ENCODE measurements at places on chromosomes 2 and 18.

GRCh38 chr18:76233876-76234675, 261.0 kb downstream of the ZNF516 start:
- DNase-seq, result no peak

GRCh38 chr2:221304916-221305315, 267.2 kb downstream of the EPHA4 start:
- DNase-seq, result no peak

DNA sequence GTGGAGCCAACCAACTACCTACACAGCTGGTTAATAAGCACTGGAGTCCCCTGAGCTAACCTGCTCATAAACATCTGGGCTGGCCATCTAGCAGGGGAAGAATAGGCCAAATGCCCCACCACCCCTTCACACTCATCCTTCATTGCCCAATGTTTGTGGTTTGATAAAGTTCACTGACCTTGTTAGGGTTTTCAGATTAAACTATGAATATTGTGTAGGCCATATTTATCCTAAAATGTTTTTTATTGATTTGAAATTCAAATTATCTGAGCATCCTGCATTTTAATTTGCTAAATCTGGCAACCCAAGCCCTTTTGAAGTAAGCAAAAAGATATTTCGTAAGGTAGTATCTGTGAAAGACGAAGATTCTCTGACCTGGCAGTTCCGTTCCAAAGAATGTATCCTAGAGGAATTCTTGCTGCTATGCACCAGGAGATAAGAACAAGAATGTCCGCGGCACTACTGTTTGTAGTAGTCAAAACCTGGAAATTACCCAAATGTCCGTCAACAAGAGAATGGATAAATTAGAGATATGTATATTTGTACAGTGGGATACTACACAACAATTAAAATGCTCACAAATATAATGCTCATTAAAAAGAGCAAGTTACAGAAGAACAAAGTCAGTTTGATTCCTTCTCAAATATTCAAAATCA, 5.8 kb upstream of the TLK1 start:
- no peak for DNase-seq

- DNase-seq, result no peak
Measured at GRCh38 chr2:156192468-156192867, 140.1 kb downstream of the NR4A2 start.

- DNase-seq, result no peak
Measured at GRCh38 chr2:213834331-213834730, 550.1 kb downstream of the SPAG16 start.

GRCh38 chr2:37244017-37244416, 12.6 kb downstream of the NDUFAF7 start:
- DNase-seq, result no peak

DNA sequence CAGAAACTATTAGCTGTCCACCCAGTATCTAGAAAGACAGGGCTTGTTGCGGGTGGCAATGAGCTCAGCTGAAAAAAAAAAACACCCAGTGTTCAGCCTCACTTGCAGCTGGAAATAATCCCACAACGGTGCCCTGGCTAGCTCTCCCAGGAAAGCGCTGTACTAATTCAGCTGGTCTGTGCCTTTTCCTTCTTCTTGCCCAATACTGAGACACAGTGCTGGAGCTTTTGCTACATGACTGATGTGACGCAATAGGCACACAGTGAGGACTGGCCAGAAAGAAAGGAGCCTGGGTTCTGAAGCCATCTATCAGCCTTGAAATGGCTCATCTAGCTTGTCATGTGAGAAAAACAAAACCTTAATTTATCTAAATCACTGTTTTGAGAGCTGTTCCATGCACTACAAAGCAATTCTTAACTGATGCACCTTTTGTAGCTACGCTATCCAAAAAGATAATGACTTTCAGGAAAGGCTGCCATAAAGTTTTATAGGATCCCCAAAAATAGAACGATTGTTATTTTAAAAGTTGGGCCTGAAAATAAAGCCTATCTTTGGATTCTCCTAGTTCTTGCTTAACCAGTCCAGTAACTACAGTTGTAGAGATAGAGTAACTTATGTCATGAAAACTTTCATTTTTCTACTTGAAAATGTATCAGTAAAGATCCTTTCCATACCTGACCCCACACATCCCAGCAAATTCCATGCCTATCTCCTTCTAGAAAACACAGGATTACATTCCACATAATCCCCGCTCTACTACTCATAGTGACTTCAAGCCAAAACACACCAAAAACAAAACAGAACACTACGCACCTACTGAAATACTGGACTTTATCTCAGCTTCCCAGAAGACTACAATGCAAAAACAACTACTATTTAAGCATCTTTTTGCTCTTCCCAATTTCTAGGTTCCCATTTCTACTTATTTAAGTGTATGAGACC, 15.9 kb downstream of the KIDINS220 start:
- no peak for DNase-seq

DNA sequence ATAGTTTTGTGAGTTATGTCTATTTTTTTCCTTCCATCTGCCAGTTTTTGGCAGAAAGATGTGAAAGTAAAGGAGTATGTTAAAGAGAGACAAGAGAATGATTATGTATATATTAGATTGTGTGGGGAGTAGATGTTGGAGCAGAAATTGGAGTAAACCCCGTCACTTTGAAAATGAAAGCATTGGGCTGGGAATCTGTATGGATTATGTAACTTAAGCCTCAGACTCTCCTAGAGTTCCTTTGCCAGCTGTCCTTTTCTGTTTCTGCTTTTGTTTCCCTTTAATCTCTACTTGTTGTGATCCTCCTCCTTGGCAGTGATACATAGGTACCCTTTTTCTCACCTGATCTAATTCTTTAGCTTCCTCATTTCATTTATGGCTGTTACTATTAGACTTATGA, 19.2 kb downstream of the CCDC138 start:
- no peak for DNase-seq

DNA sequence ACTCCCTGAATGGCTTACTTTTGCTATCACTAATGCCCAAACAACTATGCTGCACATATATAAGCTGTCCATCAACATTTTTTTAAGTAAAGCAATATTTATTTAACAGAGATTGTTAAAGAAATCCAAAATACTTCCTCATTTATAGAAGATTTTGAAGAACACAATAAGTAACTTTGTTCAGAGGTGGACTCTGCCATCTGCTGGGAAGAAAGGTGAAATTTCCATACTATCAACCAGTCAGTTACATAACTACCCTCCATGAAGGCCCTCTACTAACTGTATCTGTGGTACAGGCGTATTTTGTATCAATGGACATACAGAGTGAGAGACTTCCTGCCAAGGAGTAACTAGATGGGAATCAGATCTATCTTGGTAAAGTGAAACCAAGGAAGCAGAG, 106.0 kb downstream of the DTNB start:
- no peak for DNase-seq

GRCh38 chr2:158103411-158104012, 1.8 kb downstream of the UPP2 start:
- no peak for DNase-seq

DNA sequence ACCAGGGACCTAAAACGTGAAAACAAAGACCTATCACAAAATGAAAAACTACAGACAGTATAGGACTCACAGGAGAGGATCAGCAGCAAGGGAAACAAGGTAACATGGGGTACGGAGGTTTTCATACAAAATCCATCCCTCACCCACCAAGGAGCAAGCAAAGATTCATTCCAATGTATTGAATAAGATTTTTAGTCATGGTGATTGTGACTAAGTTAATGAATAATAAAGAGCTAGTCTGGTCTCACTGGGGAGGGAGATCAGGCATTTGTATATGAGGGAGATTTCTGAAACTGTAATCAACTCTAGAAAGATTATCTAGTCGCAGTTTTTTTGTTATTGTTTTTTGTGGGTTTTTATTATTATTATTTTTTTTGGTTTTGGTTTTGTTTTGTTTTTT, 336.5 kb upstream of the MMADHC start:
- no peak for DNase-seq

- no peak for DNase-seq
Measured at GRCh38 chr2:230135130-230135525, 66.4 kb upstream of the SLC16A14 start.

DNA sequence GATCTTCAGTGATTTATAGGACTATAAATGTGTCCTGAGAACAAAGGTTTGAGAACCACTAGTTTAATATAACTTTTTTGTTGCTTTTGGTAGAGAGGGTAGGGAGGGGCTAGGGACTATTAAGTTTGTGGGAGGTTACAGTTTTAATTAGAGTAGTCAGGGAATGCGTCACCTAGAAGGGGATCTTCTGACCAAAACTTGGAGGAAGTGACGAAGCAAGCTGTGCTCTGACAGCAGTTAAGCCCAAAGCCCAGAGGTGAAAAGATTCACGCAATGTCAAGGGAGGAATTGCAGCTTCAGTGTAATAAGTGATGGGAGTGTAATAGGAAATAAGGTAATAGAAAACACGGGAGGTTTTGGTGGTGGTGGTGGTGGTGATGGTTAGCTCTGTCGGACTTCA, 8.1 kb downstream of the TDRD15 start:
- no peak for DNase-seq
